ENCODE measurements at places on chromosomes 5 and 9.

- DNase-seq = no peak
Measured at GRCh38 chr5:142091012-142091411, 17.6 kb upstream of the NDFIP1 start.

GRCh38 chr9:82108941-82109340, 120.4 kb downstream of the SPATA31D1 start:
- DNase-seq = no peak

GRCh38 chr5:162128117-162128516, 60.5 kb downstream of the GABRG2 start:
- no peak for DNase-seq

- DNase-seq = no peak
Measured at GRCh38 chr9:79762070-79762469, 190.3 kb downstream of the TLE4 start.

GRCh38 chr9:128054087-128054486, 13.0 kb downstream of the NAIF1 start:
- no peak for DNase-seq

- DNase-seq = no peak
Measured at GRCh38 chr9:31588006-31588405, 796.4 kb upstream of the ACO1 start.

DNA sequence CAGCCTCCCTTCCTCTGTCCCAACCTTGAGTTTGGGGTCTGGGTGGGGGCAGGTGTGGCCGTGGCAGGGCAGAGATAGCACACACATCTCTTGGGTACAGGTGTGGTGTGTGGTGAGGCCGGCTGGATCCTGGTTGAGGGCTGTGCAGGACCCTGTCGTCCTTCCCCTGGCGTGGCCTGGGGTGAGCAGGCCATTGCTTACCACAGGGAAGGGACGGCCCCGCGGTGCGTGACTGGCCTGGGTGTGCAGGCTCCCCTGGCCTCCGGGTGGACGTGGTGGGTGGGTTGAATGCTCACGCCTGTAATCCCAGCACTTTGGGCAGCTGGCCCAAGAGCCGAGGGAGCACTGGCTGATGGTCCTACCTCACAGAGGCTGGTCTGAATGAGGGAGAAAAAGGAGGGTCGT, 1.2 kb downstream of the ARRDC1 start:
- no peak for DNase-seq

DNA sequence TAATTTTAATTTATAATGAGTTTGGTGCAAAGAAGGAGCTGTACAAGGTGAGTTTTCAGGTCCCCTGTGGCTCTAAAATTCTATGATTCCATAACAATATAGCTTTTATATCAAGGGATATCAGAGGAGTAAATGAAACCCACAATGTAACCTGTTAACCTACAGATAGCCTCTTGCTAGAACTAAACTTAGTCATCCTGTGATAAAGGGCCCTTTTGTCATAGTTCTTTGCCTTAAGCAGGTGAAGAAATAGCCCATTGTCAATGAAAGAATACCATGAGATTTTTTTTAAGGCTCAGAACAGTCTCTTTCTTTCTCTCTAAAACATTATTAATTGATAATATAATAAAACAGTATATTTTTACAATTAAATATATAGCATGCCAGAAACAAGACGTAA, 127.8 kb downstream of the NFIB start:
- no peak for DNase-seq

DNA sequence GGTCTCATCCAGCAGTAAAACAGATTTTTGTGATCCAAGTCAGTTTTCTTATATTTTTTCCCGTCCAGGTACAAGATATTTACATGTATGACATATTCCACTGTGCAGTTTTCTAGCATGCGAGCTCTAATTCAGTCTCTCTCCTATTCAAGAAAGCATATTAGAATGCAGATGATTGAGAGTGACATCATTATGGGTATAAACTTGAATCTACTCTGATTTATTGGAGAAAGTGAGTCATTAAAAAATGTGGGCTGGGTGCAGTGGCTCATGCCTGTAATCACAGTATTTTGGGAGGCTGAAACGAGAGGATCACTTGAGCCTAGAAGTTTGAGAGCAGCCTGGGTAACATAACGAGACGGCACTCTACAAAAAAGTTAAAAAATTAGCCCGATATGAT, 6.2 kb downstream of the FER start:
- DNase-seq = no peak

GRCh38 chr5:134550271-134551214, 25.1 kb downstream of the JADE2 start:
- no peak for DNase-seq

DNA sequence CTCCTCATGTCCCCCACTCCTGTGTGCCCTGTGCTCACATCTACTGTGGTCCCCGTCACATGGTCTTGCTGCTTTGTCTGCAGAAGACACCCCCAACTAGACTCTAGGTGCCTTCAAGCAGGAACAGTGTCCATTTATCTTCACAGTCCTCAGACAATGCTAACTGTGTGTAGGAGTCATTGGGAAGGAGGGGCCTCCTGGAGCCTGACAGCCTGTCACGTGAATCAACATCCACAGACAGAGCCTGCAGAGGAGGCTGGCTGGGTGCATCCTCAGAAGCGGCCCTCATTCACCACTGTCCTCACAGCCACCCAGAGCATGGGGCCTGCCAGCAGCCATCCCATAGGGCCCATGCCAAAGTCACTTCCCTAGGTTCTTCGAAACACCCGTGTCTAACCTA, 98.7 kb downstream of the MED10 start:
- DNase-seq = no peak

GRCh38 chr5:83077662-83078261, 415 bp downstream of the XRCC4 start:
- DNase-seq = no peak

GRCh38 chr5:148491015-148491792, 107.4 kb downstream of the FBXO38 start:
- no peak for DNase-seq

- no peak for DNase-seq
Measured at GRCh38 chr5:53996008-53996407, 314.4 kb downstream of the ARL15 start.

DNA sequence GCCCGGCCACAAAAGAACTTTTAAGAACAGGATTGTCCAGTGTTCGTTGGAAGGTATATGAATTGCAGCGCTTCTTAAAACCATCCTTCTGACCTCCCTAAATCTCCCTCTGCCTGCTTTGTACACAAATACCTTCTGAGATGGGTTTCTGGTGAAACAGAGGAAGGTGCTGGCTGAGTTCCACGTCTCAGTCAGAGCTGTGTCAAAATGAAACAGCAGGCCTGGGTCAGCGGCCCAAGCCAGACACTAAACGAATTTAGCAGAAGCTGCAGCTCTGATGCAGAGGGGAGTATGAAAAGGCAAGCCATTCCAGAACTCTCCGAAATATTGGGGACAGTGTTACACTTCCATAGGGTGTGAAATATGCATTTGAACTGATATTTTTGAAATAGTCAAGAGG, 37.8 kb upstream of the CRB2 start:
- no peak for DNase-seq

GRCh38 chr5:23007236-23007635, 154.1 kb upstream of the CDH12 start:
- no peak for DNase-seq

- DNase-seq = no peak
Measured at GRCh38 chr5:134511796-134512660, 13.4 kb upstream of the JADE2 start.

DNA sequence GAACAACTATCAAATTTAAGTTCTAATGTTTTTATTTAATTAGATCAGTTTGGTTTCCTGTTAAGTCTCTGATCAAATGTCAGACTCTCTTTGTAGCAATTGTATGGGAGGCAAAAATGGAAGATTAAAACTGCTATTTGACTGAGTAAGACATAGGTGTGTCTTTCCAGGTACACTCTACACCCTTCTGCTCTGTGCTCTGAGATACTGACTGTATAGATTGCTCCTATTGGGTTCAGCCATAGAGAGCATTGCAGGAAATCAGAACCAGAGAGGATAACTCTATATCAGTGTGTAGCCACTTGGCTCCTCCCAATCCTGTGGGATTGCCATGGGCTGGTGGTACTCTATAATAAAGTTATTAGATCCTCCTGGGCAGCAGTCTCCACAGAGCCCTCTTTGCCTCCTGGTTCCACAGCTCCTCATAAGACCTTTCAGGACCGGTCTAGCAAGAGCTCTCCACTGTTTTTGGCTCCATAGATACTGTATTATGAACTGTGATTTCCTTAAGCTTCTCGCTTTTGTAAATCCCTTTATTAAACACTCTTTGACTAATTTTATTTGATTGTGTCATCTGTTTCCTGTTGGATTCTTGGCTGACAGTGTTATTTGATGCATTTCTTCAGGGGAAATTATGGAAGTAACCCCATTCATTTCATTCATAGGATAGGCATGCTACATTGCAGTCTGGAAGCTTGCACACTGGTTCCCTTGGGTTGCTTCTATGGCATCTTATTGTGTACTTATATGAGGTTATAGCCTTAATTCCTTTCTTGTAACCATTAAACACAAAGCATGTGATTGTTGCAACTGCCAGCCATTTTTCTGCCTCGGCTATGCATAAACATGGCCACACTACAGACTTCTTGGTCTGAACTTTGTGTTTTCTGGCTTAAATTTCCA, 115.6 kb downstream of the VCAN start:
- no peak for DNase-seq

- DNase-seq = no peak
Measured at GRCh38 chr9:20658677-20659473, 25.2 kb upstream of the FOCAD start.

GRCh38 chr5:174737330-174737729, 12.9 kb downstream of the MSX2 start:
- no peak for DNase-seq

- no peak for DNase-seq
Measured at GRCh38 chr5:95262933-95263660, 21.8 kb downstream of the MCTP1 start.

- no peak for DNase-seq
Measured at GRCh38 chr5:128100860-128101557, 17.4 kb downstream of the SLC12A2 start.

DNA sequence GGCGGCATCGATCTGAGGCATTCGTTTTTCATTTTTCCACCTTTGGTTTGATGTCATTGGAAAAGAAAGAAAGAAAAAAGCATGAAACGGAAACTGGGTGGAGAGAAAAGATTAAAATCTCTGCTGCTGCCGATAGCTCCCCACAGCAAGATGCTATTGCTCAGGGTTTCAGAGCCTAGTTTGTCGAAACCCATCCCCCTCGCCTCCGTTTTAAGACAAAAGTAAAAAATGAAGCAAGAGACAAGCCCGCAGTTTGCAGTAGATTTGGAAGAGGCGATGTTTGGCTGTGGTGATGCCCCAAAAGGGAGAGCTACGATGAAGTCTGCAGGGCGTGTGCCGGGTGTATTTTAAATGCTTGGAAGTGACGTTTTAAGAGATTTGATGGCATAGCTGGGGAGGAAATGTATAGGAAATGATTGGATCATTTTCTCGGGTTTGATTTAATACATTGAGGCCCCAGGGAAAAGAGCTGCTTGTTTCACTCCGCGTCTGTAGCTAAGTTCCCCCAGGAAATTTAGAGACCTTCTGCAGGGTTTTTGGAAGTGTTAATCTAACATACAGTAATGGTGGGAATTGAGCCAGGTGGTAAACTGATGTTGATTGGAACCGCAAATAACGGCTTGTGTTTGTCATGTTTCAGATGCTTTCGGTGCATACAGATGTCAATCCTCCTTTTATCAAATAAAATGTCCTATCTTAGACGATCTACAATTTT, 909 bp downstream of the NDFIP1 start:
- DNase-seq = no peak

DNA sequence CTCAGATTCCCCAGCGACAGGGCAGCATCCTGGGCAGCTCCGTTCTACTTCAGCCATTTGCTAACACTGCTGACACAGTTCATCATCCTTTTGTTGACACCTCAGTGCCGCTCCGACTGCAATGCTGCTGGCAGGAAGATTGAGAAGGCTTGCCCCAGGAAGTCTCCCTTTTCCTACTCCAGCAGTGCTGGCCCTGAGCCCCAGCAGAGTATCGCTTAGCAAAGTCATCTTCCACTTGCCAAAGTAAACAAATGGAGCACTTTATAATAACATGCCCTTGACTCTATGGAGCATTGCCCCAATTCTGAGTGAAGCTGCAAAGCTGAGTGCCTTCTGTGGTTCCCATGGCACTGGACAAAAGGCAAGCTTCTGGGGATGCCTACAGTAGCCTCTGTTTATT, 32.2 kb downstream of the PRLR start:
- DNase-seq = no peak

DNA sequence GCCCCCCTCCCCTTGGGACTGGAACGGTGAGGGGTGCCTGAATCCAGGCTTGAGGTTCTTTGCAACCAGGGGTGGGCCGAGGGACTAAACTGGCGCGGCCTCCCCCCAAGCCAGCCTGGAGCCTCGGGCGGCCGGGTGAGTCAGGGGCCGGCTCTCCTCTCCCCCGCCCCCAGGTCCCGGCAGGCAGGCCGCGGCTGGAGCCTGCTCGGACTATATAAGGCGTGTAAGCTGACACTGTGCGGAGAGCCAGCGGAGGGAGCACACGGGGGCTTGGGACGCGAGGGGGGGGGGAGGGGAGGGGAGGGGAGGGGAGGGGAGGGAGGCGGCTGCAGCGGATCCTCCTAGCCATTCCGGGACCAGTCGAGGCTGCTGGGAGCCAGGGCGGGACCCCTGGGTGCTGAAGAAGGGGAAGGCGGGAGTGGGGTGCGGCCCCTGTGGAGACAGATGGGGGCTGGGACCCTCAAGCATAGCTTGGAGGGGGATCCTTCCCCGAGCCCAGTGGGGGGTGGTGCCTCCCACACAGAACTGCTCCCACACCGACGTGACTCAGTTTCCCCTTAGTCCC, 595 bp downstream of the PDLIM7 start:
- no peak for DNase-seq

DNA sequence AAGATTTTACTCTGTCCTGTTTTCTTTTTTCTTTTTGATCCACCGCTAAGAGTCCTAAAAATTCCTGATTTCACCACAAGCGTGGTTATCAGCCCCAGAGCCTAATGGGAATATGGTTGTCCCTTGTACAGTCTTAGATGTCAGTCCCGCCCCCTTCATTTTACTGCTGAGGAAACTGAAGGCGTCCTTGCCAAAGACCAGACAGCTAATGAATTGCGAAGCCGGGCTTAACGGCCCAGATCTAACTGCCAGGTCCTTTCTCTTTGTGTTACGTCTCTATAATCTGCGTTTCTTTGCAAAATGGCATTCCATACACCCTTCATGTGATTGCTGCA, 497 bp downstream of the NSA2 start:
- DNase-seq = no peak

GRCh38 chr5:119063579-119064379, 7.1 kb upstream of the DMXL1 start:
- DNase-seq = no peak

DNA sequence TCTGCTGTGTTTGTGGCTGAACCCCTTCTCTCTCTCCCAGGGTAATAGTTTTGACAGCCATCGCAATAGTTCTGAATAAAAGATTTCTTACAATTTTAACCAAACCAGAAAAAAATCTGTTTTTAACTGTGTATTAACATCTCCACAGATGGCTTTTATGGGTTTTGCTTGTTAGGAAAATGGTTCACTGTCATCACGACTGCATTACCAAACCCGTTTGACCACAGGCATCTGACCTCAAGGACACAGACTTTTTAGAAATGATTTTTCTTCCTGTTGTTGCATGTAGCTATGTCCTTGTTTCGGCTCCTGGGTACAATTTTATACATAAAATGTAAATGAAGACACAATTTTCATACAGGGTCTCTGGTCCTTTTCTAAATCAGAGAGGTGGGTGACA, 316.1 kb downstream of the IRX1 start:
- DNase-seq = no peak
